ENCODE measurements at places on chromosomes 3 and 15. TPM values are rescaled to one million over a fixed set of nuclear protein-coding genes. Genes with fewer than 3 reads are reported as not detected.

- no peaks in the 10 kb centered on the region for H3K4me1 ChIP-seq
- H3K27ac ChIP-seq: no peak overlapping the region
- DNase-seq: no peak
- H3K4me3 ChIP-seq: no peak overlapping the region
- no peaks in the 10 kb centered on the region for H3K36me3 ChIP-seq
Measured at GRCh38 chr3:69963643-69964042, 35.9 kb upstream of the SAMMSON start.

GRCh38 chr15:50353251-50353974 lies 1.6 kb downstream of the GABPB1 start:
- H3K36me3 ChIP-seq: peaks cover 2% of the 10 kb centered on the region
- H3K4me3 ChIP-seq: peak overlapping the region; percentile 97
- no peak for DNase-seq
- peaks cover 54% of the 10 kb centered on the region for H3K4me1 ChIP-seq

DNA sequence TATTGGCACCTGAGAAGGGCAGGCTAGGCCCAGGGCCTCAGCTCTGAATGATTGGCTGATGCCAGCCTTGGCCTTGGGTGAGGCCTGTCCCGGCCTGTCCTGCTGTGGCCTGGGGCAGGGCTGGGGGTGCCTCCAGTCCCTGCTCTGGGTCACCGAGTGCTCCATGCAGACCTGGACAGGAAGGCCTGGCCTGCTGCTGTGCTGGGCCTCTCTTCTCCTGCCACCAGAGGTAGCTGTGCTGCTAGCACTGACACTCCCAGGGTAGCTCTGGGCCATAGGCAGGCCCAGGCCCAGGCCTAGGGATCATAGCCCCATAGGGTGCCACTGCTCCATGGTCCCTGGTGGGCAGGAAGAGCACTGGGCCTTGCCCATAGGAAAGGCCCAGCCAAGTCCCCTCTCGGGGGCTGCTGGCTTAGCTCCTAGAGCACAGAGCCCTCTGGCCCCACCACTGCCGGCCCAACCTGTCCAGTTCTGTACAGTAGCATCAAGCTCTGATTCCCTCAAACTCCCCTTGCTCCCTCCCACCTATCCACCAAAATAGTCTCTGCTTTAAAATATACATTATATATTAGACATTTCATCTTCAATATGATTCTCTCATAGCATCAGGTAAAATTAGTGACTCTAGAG lies 18.2 kb downstream of the ABTB1 start:
- peaks cover 33% of the 10 kb centered on the region for H3K36me3 ChIP-seq
- no peak overlapping the region for H3K4me3 ChIP-seq
- peaks cover 22% of the 10 kb centered on the region for H3K4me1 ChIP-seq
- H3K27ac ChIP-seq: peak overlapping the region; percentile 54
- DNase-seq: peak; percentile 61

CNTN4 gene
- polyA plus RNA-seq: 0.17 TPM

COL7A1 gene
- 1.6 TPM for polyA plus RNA-seq

DNA sequence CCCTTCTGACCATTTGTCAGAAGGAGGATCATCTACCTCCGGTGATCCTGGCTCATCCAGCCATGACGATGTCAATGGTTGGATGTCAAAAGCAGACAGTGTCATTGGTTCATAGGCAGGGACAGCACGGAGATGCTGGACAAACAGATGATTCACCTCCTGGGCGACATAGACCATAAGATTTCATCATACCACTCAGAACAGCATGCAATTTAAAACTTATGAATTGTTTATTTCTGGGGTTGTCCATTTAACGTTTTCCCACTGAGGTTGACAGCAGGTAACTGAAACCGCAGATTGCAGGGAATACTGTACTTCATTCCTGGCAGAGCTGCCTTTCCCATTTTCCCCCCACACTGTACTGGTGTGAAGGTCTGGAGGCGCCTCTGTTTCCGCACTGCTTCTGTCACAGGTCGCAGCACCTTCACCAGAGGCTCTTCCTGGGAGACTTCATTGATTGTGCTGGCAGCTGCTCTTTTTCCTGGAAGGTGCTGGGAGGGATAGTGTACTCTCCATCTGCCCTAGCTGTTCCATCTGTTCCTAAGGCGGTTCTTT lies 32.5 kb upstream of the TMOD3 start:
- no peak overlapping the region for H3K27ac ChIP-seq
- DNase-seq: no peak
- H3K4me3 ChIP-seq: no peak overlapping the region

PROS1 gene
- 6.0 TPM for polyA plus RNA-seq

WNT7A gene
- polyA plus RNA-seq: 0.04 TPM

DNA sequence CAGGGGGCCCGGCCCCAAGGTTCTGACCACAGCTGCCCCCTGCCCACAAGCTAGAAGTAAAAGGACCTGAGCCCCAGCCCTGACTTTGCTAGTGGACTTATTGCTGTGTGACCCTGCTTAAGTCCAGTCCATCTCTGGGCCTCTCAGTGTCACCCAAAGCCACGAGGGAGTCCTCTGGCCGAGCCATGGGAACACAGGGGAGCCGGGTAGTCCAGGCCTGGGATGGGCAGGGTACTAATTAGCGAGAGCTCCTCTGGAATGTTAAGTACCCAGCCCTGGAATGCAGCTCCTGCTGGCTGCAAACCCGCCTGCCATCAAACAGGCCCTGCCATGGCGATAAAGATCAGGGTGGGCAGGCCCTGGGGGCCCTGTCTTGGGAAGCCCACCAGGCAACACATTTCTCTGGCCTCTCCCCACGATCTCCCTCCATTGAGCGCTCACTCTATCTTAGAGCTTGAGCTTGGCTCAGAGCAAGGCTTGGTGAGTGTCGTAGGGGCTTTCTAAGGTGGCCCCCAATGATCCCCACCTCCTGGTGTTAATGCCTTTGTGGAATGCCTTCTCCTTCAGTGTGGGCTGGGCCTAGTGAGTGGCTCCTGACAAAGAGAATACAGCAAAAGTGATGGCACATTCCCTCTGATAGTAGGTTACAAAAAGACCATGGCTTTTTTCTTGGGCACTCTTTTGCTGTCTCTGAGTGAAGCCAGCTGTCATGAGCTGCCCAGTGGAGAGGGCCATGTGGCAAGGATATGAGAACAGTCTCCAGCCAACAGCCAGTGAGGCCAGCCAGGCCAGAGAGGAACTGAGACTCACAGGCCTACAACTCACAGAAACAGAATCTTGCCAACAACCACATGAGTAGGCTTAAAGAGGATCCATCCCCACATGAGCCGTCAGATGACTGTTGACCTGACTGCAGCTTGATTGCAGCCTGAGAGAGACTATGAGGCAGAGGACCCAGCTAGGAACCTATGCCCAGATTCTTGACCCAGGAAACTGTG lies 133.1 kb downstream of the SMAD6 start:
- H3K36me3 ChIP-seq: no peaks in the 10 kb centered on the region
- no peaks in the 10 kb centered on the region for H3K27me3 ChIP-seq
- H3K27ac ChIP-seq: no peak overlapping the region
- DNase-seq: no peak

C3orf20 gene
- polyA plus RNA-seq: 0.09 TPM

Measured in psoas muscle (tissue), 8 donors.